ENCODE measurements at places on chromosomes 12 and 14.

DNA sequence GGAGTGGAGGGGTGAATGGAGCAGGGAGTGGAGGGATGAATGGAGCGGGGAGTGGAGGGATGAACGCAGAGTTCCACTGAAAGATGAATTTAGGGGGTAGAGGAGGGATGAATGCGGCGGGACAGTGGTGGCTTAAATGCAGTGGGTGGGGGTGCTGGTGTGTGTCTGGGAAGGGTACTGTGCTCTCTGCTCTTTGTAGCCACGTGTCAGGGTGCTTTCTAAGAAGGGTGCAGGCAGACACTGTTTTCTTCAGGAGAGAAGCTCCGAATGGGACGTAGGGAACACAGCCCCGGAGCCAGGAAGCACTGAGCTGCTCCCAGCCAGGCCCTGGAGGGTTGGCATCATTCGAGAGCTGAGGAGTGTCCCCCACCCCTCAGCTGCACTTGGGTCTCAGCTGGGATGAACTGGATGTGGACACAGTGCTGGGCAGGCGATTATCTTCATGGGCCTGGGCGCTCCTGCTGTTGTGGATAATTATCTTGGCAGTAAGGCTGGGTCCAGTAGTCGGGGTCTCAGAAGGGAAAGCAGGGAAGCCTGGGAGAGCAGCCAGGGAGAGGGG lies 9.5 kb upstream of the CEP170B start:
- DNase-seq: no peak

DNA sequence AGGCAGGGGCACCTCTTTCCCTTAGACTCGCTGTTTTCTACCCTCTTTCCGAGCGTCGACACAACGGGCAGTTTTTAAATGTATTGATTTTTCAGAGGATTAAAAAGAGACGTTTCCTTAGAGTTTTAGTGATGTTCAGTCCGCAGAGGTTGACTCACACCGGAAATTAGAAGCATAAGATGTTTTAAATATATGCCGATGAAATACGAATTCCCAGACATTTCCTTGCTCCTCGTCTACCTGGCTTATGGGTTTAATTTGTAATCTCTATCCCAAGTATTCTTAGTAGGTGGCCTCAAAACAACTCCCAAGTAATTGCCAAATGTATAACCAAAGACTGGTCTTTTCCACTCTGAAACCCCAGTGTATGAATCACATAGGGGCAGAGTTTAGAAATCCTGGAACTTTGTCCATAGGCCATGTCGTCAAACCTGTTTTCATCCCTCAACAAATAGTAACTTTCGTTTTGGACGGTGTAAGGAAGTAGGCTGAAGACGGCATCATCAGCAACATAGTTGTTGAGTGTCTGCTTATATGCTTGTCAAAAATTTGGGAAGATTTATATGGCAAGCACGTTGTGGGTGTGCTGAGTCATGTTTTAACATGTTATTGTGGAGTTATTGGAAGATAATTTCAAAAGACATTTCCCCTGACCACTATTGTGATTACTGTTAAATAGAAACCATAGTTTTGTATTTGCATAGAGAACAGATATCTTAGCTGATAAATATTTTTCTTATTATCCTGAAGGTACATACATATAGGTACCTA lies 824 bp downstream of the TBK1 start:
- DNase-seq: no peak

DNA sequence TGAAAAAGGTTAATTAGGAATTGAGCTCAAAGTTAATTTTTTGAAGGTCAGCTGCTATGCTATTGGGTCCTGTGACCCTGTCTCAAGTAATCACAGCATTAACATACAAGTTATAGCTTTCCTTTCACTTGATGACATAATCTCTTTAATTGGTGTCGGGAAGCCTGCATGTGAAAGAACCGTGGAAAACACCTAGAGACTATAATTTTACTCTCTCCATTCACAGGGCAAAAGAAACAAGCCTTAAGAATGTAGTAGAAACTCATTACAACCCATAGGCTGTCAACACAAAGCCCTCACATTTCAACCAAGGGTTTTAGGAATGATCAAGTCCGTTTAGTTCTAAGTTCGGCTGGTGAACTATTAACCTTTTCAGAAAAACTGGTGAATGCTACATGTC lies 104.4 kb downstream of the PPM1A start:
- DNase-seq: no peak

- DNase-seq: no peak
These were observed 18.1 kb upstream of the PRICKLE1 start for GRCh38 chr12:42607584-42608058.

DNA sequence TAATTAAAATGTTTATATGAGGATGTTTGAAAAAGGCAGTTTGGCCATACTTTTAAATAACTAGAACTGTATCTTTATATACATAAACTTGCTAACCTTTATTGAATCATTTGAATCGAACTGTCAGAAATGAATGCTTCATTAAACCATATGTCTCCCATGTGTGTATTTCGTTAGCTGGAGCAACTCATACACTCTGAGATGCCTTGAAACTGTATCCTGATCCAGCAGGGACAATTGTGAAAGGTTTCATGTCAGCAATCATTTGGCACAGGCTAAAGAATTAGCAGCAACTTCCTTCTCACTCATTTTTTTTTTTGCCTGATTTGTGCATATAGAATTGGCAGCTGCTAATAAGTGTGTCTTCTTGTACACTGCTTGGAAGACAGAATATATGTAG lies 109.9 kb downstream of the NAV3 start:
- no peak for DNase-seq

DNA sequence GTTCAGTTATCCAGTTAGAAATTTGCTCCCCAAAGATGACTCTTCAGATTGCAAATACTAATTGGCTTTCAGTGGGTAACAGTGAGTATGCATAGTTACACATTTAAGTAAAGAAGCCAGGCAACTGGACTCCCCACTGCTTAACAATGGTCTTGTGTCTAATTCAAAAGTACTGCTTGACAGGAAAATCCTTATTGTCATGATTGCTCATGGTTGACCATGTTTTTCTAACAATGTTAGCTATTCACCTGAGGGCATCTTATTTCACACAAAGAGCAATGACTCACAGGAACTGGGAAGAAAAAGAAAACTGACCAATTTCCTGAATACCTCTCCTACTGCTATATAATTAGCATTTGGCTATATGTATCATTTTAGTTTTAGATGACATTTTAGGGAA lies 33.7 kb upstream of the ALG10B start:
- no peak for DNase-seq

DNA sequence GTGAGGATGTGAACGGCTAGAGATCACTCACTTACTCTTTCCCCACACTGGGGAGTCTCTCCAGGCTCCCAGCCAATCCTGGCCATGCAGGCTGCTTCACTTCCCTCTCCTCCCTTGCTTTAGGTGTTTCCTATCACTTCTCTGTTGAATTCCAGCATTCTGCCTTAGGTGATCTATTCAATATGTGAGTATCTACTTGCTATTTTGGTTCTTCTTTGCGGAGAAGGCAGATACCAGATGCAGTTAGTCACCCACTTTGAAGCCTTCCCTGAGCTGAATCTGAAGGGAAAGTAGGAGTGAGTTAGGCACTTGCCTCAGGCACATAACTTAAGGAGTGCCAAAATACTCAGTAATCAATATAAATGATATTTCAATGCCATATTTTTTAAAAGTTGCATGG lies 36.0 kb upstream of the FAR2 start:
- no peak for DNase-seq

DNA sequence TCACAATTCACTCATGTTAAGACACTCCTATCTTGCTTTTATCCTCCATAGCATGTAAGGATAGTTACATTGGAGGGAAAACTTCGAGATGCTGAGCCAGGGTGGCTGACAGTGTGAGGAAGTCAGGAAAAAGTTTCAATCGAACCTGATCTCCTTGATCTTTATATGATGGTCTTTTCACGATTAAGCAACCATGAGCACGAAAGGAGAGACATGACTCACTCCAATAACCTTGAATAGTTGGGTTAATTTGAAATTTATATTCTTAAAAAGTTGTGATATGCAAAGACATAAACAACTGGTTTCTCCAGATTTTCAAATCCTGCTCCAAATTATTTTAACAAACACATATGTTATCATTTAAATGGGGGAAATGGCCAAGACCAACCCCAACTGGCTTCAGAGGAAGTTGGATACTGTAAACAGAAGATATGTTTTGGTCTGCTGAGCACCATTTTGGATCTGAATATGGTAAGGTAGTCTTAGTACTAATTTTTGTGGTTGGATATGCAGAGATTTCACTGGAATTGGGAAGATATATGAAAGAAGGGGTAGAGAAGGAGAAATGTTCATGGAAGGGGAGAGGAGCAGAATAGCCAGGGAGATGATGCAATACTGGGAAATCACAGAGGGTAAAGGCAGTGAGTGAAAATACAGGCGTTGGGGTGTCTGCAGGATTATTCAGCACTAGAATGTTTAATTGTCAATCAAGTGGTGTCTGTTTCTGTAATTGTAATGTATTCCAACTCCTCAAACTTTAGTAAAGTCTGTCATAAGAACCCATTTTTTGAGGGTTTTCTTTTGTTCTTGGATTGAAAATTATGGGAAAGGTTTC lies 185.2 kb upstream of the SLC38A2 start:
- DNase-seq: no peak

GRCh38 chr12:121748218-121748570 lies 35.6 kb downstream of the TMEM120B start:
- DNase-seq: no peak

GRCh38 chr14:23078692-23079116 lies 16.2 kb downstream of the ACIN1 start:
- DNase-seq: no peak

DNA sequence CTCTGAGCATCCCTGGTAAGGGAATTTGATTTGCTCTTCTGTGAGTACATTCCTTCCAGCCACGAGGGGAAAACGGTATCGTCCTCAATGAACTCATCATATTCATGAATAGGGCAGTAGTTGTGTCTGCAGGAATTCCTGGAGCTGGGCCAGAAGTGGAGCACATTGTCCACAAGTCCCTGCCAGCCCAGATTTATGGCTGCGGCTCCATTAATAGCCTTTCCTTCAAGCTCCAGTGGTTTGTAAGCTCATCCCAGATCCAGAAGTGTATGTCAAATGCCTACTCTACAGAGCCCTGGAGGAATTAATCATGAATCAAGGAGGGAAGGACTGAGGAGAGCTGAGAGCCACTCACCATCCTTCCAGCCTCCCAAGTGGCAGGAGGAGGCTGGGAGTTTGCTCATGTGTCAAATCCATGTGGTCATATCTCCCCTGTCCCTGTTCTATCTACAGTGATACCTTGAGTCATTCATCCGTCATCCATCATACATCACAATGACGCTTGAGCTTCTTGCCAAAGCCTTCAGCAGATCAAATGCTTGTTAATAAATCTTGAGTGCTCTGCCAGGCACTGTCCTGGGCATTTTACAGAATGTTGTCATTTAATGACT lies 65.5 kb downstream of the SVOP start:
- DNase-seq: no peak

- DNase-seq: peak; percentile 56
These were observed 872 bp downstream of the FAM177A1 start for GRCh38 chr14:35046751-35047536.

- DNase-seq: no peak
These were observed 40.6 kb downstream of the SSH1 start for GRCh38 chr12:108816652-108817335.

DNA sequence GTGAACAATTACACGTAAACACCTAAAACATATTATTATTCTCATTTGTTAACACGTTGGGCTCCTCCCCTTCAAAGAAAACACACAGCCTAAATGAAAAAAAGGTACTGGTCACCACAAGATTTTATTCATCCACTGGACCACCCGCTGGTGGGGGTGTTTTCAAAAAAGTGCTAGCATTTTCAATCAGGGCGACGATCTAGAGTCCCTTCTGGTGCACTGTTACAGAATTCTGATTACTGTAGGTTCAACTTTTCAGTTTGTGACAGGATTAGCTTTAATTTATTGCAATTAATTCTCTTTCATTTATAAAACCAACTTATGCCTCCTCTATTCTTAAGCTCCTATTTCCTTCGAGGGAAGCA lies 443 bp downstream of the MAGOHB start:
- DNase-seq: no peak

DNA sequence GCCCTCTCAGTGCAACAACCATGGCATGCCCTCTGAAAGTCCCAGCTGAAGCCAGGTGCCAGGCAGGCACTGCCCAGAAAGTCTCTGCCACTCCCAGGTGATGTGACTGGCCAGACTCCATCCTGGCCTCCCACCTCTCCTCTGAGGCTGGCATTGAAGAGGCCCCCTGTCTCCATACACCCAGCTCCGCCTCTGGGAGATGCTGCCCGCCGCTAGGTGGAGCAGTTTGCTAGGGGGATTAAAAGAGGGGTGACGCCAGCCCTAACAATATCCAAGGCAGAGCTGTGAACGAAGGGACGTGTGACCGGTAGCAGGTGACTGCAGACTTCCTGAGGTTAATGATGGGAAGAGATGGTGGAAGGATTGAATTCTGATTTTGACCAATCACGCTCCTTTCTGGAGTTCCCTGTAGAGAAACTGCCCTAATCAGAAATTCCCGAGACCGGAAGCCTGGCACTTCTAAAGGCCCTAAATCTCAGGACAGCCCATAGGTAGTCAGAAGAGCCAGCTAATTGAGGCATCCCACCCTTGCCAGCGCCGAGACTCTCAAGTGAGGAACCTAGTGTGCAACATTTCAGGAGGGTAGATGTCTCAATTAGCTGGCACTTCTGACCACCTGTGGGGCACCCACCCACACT lies 8.3 kb upstream of the PLEK2 start:
- DNase-seq: no peak

DNA sequence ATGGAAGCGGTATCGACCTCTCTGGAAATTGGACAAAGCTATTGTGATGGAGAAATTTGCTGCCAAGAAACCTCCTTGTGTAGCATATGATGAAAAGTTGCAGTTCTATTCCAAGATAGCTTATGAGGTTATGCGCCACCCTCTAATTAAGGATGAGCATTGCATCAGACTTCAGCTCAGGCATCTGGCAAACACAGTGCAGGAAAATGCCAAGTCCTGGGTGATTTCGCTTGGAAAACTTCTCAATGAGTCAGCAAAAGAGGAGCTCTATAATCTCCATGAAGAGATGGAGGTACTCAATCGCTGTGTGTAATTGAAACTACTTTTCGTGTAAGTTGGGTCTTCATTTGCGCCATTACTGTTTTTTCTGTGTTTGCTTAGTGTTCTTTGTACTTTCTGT lies 51.2 kb downstream of the DNAH10 start:
- DNase-seq: no peak

DNA sequence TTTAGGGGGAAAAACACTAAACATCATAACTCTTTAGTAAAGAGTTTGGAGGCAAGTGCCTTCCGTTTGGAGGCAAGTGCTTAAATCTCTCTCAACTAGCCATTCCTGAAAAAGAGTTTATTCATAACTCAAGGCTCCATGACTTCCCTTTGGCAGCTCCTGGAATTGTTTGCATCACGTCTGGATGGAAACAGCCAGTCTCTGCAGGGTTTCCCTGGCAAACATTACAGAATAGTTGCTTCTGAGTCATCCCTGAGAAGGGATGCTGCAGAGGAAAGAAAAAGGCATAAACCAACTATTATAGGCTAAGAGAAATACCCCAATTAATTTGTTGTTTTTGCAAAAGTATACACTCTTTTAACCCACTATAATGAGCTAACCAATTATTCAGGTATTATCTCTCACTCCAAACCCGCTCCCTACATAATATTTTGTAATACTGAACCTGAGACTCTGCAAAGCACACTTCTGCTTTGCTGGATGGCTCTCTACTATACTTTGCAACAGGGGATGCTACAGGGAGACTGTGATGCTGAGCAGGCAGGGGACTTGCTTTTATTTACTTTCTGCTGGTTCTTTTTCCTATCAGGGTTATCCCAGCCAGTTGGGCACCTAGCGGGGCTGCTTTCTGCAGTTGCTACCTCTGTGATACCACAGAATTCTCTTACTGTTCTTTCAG lies 497.7 kb downstream of the FUT8 start:
- DNase-seq: no peak
